ENCODE measurements at places on chromosomes 4 and X.

DNA sequence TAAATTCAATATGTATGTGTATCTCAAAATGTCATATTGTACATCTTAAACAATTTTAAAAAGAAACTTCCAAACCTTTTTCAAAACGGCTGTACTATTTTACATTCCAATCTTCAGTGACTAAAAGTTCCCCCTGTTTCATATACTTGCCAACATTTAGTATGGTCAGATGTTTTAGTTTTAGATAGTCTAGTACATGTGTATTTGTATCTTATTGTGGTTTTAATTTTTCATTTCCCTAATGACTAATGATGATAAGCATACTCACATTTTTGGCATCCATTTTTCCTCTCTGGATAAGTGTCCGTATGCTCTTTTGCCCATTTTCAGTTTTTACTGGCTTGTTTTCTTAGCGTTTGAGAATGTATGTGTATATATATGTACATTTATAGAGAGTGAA is 212.2 kb upstream of the MAGEB18 start:
- DNase-seq = no peak

GRCh38 chrX:24426340-24426913 is 38.7 kb upstream of the PDK3 start:
- no peak for DNase-seq

DNA sequence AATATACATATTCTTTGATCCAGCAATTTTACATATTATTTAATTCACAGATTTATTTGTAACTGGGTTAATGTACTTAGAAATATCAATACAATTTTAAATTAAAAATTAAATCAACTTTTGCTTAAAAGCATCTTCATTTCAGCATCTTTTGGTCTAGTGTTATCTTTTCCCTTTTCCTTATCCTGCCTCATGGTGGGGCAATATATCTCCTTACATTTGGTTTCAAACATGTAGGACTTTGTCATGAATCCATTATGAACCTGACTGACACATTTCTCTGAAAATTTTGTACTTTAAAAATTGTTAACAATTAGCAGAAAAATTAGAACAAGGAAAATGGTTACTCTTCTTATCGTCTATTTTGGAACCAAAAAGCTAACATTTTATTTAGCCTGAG is 42.8 kb upstream of the ANK2 start:
- no peak for DNase-seq

GRCh38 chr4:97646997-97647396 is 496.3 kb downstream of the STPG2 start:
- DNase-seq = no peak

DNA sequence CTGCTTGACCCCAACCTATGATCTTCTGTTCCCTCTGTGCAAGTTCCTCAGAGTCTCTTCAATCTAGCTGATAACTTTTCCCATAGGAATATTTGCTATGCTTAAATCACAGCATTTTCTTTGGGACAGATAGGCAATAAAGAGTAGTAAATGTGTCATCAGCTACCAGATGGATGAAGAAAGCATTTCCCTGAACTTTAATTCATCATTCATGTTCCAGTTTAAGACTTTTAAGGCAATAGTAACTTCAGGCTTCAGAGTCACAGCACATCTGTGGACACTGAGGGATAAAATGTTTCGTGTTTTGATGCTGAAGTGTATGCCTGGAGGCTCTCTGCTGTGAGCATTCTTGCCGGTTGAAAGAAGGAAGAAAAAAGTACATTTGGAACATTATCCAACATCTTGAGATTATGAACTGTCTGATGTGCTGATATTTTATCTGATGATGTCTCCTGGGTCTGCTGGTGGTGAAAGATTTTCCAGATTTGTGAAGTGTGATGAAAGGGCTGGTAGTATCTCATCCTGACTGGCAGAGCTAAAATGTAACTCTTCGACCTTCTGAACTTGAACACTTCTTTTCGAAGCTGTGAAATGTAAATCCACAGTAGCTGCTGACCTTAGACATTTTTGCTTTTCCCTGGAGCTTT is 133.7 kb downstream of the DCLK2 start:
- DNase-seq = no peak

Measured in activated T-cell treated with anti-CD3 and anti-CD28 coated beads for 24 hours (primary cell).